ENCODE measurements at places on chromosomes 3 and 15.

DNA sequence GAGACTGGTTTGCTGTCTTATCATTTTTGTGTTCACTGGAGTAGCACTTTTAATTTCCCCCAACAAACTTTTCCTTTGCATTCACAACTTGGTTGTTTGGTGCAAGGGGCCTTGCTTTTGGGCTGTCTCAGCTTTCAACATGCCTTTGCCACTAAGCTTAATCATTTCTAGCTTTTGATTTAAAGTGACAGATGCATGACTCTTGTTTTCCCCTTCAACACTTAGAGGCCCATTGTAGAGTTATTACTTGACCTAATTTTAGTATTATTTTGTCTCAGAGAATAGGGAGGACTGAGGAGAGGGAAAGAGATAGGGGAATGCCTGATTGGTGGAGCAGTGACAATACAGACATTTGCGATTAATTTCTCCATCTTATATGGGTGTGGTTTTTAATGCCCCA is 340.1 kb upstream of the MANF start:
- no peak for DNase-seq

DNA sequence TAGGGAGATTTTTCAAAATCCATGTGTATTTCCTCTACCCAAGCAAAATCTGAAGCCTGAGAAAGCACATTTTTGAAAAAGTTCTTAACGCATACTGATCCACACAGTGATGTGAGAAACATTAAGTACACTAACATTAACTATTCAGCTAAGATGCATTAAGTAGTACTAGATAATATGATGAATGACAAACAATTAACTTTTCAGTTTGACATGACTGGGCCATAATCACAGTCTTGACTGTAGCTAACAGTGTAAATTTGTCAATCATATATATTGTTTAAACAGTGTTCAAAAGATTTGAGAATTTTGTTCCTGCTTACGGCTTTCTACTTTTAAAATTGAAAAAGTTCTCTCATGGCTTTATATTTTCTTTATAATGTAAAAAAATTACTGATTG is 72.0 kb downstream of the CNTN3 start:
- no peak for DNase-seq

DNA sequence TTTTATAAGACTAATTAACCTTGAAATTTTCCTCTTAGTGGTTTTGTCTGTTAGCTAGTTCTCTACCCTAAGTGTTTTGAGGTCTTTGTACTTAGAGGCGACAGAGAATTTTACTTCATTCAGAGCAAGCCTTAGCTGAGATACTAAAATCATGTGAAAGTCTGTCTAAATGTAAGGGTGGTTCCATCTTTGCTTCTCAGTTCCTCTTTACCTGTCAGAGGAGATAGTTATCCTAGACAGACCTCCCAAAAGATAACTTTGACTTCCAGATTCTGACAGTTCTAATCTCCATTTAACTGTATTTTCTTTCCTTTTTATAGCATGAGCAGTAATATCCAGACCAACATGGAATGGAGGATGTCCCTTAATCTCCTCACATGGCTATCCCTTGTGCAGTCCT is 34.7 kb downstream of the RNF111 start:
- no peak for DNase-seq

GRCh38 chr3:60383345-60383744 is 867.9 kb downstream of the FHIT start:
- DNase-seq, result no peak

- DNase-seq, result no peak
These were observed 90.4 kb downstream of the CMSS1 start for GRCh38 chr3:99907959-99908544.

- DNase-seq, result no peak
These were observed 918.4 kb downstream of the NAALADL2 start for GRCh38 chr3:175777495-175777894.

GRCh38 chr3:36843065-36844051 is 79.0 kb upstream of the DCLK3 start:
- DNase-seq, result peak; percentile 39

DNA sequence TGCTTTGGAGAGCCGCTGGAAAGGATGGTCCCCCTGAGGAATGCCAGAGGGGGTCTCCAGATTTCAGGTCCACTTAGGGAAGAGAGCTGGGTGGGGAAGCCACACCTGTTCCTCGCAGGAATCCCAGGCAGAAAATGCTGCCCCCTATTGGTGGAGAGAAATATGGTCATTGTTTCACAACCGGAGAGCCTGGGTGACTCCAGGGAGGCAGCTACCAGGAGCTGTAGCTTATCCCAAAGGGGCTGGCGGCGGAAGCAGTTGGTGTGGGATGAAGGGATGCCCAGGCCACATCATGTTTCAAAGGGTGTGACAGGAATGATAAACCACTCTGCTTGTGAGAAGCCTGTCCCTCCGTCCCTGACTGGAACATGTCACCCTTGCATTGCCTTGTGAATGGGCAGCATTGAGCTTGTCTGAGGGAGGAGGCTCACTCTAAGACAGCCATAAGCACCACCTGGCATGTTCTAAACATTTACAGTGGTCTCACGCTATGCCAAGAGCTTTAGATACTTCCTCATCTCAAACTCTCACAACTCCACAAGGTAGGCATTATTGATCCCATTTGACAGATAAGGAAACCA is 34.5 kb downstream of the POMGNT2 start:
- peak; percentile 54 for DNase-seq

GRCh38 chr3:61146010-61146890 is 105.0 kb downstream of the FHIT start:
- DNase-seq, result no peak

DNA sequence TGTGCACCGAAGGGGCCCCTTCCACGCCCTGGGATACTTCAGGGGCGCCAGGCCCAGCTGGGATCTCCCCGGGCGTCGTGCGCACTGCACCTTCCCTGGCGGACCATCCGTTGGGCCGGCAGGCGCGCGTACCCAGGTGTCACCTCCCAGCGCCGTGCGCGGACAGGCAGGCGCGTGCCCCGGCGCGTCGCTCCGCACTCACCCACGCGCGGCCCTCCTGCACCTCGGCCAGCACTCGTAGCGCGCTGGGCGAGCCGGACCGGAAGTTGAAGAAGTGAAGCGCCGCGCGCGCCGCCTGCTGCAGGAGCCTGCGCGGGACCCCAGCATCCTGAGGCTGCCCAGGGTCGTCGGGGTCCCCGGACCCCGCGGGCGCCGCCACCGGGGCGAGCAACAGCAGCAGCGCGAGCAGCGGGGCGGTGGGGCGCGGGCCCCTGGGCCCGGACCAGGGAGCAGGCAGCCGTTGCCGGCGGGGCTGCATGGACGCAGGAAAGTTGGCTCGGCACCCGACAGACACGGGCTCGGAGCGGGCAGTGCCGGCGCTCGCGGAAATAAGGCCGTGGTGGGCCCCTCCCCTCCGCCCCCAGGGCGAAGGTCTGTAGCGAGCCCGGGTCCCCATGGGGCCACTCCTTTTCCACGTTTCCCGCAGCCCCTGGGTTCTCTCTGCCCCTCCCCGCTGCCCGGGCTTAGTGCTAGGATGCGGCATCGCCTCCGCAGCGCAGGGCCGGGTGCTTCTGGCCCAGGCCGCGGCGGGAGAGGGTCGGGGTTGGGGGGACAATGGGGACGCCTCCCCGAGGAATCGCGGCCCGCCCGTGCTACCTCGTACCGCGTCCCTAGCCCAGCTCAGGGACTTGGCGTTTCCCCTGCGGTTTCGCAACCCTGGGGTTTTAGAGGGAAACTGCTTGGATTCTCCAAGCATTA is at the start of gene RARRES1:
Gene RARRES1 (minus strand): TSS at position 520 of the 918 bp plus-strand sequence. CDS start 42 bp downstream, at position 478.
- DNase-seq, result no peak

- DNase-seq, result no peak
These were observed 5.5 kb downstream of the ARHGEF26 start for GRCh38 chr3:154126651-154127050.

DNA sequence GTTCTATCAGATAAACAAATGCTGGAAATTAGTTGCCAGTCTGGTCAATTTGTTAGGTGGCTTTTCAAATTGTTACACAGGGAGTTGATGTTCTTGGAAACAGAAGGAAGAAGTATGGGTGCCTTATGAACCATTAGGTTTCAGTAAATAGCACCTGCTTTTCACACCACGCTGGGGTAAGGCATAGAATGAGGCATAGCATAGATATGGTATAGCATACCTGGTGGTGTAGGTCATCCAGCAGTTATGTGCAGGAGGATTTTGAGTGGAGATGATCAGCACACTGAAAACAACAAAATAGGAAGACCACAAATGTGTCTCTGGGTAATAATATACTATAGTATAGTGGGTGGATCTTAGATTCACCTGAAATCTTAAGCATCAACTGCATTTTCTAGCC is 121.4 kb downstream of the GMPS start:
- no peak for DNase-seq

GRCh38 chr3:136280961-136281360 is 30.8 kb downstream of the PCCB start:
- DNase-seq, result no peak

DNA sequence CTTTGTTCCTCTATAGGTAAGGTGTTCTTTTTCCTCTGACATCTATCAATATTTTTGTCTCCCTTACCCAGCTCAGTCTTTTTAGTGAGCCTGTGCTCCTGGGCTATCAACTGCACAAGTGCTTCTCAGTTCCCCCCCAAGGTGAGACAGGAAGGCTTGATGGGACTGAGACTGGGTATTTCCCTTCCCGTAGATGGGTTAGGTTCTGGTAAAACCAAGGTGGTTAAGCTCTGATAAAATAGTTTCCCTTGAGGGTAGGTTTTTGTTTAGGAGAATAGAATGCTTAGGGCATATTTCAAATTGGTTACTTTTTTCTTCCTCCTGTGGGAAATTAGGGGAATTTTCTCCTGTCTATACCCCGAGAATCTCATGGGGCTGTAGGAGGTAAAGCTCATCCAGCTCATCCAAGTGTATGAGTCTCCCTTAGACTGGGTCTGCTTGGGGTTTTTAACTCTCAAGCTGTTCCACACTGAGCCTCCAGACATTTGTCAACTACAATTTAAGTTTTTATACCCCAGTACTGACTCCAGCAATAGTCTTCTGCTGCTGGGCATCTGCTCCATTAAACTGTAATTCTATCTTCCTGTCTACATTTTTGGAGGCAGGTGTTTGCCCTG is 44.9 kb downstream of the OXSR1 start:
- DNase-seq, result no peak

GRCh38 chr3:158086361-158086760 is 19.9 kb downstream of the SHOX2 start:
- DNase-seq, result no peak

GRCh38 chr3:130839813-130840212 is 54.1 kb upstream of the ATP2C1 start:
- no peak for DNase-seq

GRCh38 chr3:69012100-69012799 is 1.2 kb downstream of the EOGT start:
- DNase-seq, result no peak

DNA sequence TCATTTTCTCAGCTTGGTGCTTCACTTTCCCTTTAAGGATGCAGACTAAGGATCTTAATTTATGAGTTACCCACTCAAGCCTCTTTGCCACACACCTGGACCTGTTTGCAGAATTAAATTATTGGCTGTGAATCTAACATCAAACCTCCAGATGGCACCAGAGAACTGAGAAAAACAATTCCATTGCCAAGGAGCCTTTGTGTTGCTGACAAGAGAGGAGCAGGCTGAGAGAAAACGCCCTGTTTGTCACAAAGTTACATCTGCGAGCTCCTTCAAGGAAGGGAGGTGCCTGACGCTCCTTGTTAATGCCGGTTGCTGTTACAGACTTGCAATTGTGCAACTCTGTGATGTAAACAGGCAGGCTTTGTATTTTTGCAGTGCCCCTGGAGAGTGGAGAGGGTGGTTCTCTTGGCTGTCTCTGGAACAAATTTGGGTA is 36.3 kb upstream of the TMC3 start:
- peak; percentile 69 for DNase-seq

DNA sequence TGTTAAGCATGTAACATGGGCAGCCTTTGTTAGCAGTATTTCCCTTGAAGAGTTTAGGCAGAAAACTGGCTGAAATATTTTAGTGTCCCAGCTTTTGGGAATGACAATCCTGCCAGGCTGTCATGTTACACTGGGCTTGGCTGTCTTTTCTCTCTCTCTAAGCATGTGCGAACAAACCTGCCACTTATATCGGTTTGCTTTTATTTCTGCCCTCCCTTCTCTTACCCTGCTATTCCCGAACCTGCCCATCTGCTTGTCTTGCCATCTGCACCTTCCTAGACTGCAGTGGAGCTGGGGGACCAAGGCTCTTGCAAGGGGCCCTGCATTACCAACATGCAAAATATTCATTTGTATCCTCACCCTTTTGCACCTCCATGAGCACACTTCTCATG is 339.6 kb downstream of the EPHB1 start:
- no peak for DNase-seq

GRCh38 chr3:86996261-86996955 is 5.5 kb upstream of the VGLL3 start:
- no peak for DNase-seq

DNA sequence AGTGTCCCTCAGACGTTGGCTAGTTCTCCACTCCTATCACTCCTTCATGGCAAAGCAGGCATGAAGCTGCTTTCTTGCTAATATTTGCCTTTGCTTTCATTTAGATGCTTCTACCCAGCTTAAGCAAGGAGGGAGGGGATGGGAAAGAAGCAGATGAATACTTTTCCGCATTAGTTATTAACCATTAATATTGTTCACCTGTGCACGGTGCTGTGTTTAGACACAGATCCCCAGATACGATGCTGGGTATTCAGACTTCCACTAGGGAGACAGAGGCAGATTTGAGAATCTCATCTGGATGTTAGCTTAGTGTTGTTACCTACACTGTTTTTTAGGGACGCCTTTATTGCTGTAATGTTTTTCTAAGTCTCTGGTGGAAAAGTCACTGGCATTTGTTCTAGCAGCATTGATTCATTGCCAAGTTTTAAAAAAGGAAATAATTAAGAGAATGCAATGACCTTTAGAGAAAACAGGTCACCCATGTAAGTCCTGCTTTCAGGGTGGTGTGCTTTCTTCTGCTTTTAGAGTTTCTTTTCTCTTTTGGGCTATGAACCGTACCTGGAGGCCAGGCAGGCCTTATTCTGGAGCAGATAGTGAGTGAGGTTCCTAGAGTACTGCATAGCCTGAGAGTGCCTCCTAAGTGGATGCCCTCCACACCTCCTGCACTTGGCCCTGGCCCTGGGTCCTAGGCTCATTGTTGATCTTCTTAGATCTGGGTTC is 55.5 kb downstream of the MYZAP start:
- DNase-seq, result no peak

DNA sequence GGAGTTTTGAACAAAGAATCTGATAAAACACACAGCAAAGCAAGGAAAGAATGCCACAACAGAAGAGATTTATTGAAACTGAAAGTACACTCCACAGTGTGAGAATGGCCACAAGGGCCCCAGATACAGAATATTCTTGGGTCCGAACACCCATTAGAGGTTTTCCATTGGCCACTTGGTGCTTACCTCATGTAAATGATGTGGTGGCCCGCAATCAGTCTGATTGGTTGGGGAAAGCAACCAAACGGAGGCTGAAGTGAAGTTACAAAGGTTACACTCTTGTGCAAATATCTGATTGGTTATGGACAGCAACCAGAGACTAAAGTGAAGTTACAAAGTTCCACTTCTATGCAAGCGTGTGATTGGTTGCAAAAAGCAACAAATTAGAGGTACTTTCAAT is 20.4 kb downstream of the NSUN3 start:
- no peak for DNase-seq

- DNase-seq, result no peak
These were observed 1.3 kb downstream of the GOLGA8A start for GRCh38 chr15:34436126-34436955.

Data from HEK293T (cell line).